ENCODE measurements at places on chromosomes 12 and 14. TPM values are rescaled to one million over a fixed set of nuclear protein-coding genes. Genes with fewer than 3 reads are reported as not detected.
A peak's percentile ranks its signal among the peaks of the same experiment; 100 is the strongest.

DNAI7 gene
- 0.09 TPM for total RNA-seq

GZMH gene
- 3.7 TPM for total RNA-seq

MFAP5 gene
- total RNA-seq, result not detected

SRRM4 gene
- total RNA-seq, result not detected

CABP1 gene
- total RNA-seq, result 0.56 TPM

MYO1H gene
- not detected for total RNA-seq

KRT4 gene
- not detected for total RNA-seq

DNA sequence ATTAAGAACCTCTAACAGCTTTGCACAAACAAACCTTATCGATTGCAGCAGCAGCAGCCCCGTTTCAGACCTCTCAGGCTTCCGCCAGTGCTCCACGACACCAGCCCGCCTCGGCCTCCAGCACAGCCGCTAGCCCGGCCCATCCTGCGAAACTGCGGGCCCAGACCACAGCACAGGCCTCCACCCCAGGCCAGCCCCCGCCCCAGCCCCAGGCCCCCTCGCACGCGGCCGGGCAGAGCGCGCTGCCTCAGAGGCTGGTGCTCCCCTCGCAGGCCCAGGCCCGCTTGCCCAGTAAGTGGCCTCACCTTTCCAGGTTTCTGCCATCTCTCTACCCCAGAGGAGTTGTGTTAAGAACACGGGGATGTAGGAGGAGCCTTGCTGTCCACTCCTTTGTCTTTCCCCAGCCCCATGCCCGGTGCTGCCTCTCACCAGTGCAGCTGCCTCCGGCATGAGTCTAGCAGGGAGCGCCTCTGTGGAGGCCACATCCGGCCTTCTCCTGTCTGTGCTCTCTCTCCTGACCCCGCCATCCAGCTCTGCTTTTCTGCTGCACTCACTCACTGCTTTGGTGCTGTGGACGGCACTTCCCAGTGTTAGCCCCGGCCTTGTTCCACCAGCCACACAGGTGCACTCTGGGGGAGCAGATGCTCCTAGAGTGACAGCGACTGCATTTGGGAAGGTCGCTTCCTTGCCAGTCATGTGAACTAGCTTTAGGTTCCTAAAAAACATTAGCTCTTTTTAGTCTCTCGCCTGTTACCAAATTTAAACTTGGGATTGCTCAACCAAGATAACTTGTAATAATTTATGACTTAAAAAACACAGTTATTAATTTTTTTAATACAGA, 71.5 kb downstream of the EP400 start:
- ATAC-seq, result no peak

DNA sequence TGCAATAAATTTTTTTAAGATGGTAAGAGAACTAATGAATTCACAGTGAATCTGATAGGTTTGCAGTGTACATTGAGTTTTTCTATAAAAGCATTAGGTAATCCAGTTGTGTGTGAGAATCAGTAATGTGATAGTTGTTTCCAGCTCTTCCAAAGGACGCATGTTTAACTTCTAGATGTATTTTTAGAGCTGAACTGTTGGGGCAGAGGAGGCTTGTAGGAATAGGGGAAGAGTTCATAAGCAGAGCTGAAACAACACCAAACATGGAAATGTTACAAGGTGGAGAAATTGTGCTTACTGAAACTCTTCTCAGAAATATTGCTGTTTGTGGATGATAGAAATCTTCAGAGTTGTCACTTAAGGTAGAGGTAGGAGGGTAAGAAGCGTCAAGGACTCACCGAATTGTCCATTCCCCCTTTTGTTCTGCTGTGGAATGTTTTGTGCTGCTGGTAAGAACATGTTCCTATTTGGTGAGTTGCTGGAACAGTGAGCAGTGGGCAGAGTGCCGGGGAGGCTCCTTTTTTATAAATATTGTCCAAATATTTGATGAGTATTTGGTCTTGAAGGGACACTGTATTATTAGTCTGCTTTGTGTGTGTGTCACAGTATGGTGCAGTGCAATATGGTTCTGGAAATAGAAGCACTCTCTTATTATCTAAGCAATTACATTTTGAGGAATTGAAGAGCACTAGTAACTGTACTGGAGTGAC, 76.7 kb downstream of the ANO6 start:
- ATAC-seq, result no peak

- no peak for ATAC-seq
Measured at GRCh38 chr14:30519961-30520360, 39.0 kb upstream of the G2E3 start.

DNA sequence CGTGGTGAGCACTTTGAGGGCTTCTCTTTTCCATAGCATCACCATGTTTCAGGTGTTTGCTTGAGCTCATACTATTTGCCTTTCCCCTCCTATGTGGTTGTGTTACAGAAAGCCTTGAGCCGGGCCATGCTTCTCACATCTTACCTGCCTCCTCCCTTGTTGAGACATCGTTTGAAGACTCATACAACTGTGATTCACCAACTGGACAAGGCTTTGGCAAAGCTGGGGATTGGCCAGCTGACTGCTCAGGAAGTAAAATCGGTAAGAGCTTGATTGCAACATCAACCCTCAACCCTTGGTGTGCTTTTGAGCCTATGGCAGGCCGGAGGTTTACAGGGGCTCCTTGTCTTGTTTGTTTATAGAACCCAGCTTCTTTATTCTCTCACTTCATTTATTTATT, 8.1 kb downstream of the LETMD1 start:
- ATAC-seq, result no peak

- ATAC-seq, result no peak
Measured at GRCh38 chr12:68939505-68939904, 6.5 kb upstream of the CPM start.

- no peak for ATAC-seq
Measured at GRCh38 chr14:79709573-79709972, 501.7 kb downstream of the DIO2 start.

DNA sequence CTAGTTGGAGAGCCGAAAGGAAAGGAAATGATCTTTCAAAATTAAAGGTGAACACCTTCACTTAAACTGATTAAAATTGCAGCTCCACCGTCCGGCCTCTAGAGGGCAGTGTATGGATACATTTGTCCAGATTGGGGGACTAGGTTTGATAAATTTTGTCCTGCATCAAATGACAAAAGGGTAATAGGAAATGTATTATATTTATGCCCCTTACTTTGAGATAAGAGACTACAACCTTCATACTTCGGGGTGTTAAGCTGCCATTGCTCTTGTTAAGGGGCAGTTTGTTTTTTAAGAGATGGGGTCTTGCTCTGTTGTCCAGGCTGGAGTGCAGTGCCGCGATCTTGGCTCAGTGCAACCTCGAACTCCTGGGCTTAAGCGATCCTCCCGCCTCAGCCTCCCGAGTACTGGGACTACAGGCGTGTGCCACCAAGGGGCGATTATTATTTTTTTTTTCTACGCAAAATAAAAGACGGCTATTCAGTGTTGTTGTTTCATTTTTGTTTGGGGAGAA, 818 bp upstream of the SUOX start:
- peak; percentile 53 for ATAC-seq

GRCh38 chr12:98422812-98423211, 92.6 kb upstream of the TMPO start:
- ATAC-seq, result no peak
